Thoracic aorta (tissue), 2 donors: ENCODE measurements at places on chromosomes 7 and 10.

- no peak for DNase-seq
Measured at GRCh38 chr10:113006656-113007342, 56.8 kb downstream of the TCF7L2 start.

DNA sequence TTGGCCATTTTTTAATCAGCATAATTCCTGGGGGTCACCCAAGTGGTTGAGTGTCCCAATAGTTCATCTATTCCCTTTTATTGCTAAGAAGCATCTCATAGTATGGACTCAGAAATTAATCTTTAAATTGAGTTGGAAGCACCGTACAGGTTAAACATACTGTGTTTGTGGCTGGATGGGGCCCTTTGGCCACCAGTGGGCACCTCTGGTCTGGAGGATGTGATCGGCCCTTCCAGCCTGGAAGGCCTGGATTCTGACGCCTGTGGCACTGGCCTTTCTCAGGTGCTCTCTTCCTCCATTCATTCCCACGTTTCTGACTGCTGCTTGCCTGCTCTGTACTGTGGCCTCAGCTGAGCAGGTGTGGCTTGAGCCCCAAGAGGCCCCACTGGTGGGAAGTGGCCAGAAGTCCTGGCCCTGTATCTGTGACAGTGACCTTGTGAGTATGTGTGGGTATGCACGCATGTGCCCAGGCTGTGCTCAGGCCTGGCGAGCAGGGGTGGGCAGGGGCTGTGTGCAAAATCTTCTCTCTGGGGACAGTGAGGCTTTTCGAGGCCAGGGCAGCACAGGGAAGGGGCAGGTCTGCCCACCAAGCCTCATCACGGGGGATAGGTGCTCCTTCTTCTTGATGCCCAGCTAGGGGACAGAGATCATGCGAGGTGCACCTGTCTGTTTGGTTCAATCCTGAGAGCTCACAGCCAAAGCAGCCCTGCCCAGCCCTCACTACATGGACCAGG lies 30.1 kb downstream of the LDB3 start:
- DNase-seq, result no peak

- DNase-seq, result no peak
Measured at GRCh38 chr10:70589762-70590654, 12.5 kb downstream of the PRF1 start.

- DNase-seq, result no peak
Measured at GRCh38 chr7:132861424-132861823, 220.5 kb downstream of the CHCHD3 start.

DNA sequence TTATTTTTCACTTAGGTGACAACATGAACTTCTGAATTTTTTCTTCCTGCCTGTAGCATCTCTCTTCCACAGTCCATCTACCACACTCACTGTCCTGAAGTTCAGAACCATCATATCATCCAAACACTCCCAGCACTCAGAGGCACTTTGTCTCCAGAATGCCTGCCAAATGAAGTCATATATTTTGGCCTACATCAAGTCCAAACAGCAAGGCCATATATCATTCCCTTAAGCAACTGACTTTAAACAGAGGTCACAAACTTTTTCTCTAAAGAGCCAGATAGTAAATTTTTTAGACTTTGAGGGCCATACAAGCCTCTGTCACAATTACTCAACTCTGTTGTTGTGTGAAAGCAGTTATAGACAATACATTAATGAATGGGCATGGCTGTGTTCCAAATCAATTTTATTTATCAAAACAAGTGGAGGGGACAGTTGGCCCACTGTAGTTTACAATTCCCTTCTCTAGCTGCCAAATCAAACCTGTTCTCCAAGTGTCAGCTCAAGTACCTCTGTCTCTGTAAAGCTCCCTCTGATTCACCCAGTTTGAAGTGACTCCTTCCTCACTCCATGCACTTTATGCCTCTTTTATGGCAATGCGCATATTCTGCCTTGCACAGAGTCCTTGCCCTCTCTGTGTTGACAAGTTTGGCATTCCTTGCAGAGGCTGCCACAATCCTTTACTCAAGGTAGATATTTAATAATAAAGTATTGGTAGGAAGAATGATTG lies 305.7 kb downstream of the FZD1 start:
- DNase-seq, result no peak

GRCh38 chr10:14601872-14602725 lies 172.6 kb downstream of the FAM107B start:
- no peak for DNase-seq

- DNase-seq, result no peak
Measured at GRCh38 chr10:22581461-22581860, 132.9 kb downstream of the PIP4K2A start.

DNA sequence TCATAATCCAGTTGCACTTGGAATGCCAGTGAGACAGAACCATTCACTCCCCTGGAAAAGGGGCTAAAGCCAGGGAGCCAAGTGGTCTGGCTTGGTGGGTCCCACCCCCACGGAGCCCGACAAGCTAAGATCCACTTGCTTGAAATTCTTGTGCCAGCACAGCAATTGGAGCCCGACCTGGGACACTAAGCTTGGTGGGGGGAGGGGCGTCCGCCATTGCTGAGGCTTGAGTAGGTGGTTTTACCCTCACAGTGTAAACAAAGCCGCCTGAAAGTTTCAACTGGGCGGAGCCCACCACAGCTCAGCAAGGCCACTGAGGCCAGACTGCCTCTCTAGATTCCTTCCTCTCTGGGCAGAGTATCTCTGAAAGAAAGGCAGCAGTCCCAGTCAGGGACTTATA lies 200.7 kb upstream of the NPSR1 start:
- no peak for DNase-seq

DNA sequence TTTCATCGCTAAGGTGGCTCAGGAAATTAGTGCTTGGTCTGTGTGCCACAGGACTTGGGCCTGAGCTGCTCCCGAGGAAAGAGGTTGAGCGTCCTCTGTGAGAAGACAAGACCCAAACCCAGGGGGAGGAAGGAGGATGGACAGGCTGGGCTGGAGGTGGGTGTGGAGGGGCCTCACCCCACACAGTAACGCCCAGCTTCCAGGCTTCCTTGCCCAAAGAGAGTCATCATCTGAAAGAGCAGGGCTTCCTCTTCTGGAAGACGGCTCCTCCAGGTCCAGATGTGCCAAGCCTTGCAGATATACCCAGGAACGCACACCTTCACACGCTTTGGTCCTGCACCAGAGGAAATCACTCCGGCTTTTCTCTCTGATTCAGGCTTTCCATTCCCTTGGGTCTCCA lies 127.8 kb upstream of the MGMT start:
- no peak for DNase-seq
